Epithelial cell of proximal tubule (primary cell): ENCODE measurements at places on chromosomes 3 and 15. TPM values are rescaled to one million over a fixed set of nuclear protein-coding genes. Genes with fewer than 3 reads are reported as not detected.

DNA sequence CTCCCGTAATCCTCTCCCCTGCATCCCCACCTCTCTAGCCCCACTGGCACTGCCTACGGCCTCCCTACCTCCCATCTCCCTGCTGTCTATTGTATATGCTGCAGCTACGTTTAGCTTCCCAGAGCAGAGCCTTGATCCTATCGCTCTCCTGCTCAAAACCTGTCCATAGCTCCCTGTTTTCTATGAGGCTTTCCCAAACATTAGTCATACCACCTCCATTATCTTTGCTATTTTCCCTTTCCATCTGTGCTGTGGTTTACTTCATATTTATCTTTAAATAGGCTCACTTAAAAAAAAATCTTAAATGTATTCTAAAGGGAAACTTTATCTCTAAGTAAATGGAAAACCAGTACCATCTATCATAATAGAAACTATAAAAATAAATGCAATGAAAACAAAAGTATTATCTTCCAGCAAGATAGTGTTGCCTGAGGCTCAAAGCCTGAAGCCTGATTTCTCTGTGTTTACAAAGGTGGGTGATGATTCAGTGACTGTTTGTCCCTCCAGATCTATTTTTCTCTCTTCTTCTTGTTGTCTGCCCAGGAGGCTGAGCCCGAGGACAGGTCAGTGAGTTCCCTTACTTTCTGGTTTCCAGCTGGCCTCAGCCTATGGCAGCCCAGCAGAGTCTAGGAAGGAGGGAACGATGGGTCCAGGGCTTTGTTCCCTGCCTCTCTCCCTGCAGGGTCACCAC is 397.1 kb upstream of the CFAP20DC start:
- no peak for DNase-seq

DNA sequence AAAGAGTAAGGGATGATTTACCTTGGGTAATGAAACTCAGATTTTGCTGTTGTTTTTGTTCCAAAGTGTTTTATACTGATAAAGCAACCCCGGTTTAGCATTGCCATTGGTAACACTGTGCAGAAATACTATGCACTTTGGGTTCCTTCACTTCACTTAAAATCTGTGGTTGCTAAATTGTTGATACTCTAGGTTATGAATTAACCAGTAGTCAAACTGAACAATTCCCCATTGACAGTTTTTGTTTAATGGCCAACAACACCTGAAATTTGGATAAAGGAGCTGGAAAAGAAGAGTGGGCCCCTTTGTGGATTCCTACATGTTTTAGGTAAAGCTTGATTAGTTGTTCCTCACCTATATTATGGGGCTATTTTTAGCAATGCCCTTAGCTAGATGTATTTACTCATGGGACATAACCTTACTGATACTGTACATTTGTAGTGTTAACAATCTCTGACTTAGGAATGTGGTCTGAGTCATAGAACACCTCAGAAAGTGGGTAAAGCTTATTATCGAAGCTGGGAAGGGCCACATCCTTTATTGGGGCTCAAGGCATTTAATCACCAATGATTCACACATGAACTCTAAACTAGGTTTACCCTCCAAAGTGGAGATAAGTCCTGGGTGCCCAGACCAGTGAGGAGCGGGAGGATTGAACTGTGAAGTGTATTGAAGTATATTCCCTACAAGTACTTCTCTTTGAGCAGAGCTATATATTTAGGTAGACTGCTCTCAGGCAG is 29.5 kb upstream of the THRB start:
- no peak for DNase-seq

GRCh38 chr15:60005352-60006202 is 1.5 kb downstream of the FOXB1 start:
- no peak for DNase-seq

DNA sequence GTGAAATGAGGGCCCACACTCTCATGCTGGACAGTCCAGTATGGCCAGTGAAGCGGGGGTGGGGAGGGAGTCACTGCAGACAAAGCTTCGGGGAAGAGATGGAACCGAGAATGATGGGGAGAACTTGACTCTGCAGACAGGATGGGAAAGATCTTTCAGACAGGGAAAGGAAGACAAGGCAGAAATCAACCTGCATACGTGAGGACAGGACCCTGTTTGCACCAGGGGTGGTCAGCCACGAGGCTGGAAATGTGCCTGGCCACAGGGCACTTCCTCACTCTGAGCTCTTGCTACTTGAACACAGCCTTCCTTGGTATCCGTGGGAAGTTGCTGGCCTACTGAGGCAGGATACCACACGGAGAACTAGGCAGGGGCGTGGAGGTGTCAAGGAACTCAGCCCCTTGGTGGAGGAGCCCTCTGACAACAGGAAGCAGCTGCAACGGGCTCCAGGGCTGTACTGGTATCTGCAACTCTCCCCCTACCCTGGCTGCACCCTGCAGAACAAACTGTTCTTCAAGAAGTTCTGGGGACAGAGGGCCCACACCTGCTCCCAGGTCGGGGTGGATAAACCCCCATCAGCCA is 9.3 kb upstream of the SRP14 start:
- DNase-seq, result no peak

DNA sequence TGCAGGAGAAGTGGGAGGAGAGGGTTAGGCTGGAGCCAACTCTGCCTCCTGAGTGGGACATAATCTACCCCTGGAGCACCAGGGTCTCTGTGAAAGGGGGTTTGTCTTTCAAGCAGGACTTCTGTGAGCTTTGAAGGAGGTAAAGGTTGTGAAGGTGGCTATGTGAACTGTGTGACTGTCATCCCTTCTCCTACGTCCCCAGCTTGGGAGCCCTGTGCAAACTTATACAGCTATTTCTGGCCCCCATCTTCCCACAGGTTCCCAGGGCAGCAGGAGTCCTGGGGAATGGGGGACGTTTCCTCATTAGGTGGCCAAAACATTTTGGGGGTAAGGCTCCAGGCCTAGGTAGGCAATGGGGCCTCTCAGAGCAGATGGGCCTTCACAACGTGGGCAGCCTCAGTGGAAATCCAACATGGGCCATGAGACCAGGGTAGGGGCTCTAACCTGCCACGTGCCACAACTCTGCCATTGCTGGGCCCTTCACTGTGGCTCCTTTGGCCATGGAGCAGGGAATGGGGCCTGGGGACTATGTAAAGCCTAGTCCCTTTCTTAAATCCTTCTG is 3.5 kb downstream of the VIPR1 start:
- no peak for DNase-seq

DNA sequence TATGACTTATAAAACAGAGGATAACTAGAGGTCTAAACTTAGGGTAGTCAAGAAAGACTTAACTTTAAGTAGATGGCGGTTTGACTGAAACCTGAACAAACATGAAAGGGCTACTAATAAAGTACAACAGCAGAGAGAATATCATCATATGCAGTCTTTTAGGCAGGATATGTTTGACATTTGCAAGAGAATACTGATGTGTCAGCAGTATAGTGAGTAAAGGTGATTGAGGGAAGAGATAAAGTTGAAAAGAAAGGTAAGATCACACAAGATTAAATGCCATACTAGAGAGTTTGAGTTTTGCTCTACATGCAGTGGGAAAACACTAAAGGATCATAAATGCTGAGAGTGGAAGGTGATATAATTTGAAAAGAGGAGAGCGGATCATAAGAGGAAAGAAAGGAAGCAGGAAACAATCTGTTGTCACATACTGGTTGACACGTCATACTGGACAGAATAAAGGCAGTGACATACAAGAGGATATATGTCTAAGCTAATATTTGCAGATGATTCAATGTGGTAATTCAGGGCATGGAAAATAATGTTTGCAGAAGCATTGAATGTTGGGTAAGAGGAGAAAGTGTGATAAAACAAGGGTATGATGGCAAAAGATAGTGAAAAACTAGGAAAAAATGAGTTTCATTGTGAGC is 223.0 kb downstream of the EPHA6 start:
- no peak for DNase-seq

GRCh38 chr15:79007066-79007465 is 62.2 kb upstream of the CTSH start:
- no peak for DNase-seq

- no peak for DNase-seq
These were observed 78.8 kb upstream of the SLC6A6 start for GRCh38 chr3:14323401-14324223.

DNA sequence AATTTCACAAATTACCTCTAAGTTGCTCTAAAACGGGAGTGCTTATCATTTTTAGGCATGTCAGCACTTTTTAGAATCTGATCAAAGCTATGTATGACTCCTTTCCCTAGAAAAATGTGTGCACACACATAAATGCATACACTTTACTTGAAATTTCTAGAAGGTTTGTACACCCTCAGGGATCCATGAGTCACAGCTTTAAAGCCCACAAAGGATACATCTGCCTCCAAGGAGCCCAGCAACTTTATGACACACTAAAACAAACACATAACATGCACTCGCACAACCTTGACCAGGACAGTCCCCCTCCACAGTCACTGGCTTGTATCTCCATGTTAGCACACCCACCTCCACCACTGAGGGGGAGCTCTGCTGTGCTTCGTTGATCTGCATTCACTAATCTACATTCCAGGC is 722.0 kb upstream of the CFAP20DC start:
- DNase-seq, result peak; percentile 77

- DNase-seq, result no peak
These were observed 103.2 kb upstream of the IQSEC1 start for GRCh38 chr3:13176445-13176844.

DNA sequence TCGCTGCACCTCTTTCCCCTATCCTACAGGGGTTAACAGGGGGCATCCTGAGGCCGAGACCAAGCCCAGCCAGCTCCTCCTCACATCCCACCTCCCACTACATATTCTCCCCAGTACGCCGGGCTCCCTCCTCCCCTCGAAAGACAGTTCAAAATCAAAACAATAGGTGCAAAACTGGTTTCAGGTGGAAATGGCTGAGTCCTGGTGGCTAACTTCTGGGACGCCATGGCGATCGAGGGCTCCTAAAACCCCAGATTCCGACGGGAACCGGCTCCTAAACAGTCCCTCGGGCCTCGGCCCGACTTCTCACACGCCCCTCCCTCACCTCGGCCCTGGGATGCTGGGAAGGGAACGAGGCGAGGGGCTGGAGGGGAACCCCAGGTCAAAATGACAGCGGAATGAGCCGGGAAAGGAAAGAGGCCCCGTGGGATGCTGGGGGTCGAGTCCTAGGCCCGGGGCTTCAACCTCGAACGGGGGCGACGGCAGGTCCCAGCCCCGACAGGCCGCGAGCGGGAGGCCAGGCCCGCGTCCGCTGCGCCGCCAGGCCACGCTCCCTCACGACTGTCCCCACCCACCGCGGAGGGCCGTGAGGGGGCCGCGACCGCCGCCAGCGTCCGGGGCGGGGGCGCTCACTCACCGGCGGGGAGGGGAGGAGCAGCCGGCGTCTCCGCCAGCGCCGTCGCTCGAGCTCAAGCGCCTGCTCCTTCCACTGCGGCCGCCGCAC is 492 bp downstream of the TMCC1 start:
- no peak for DNase-seq

DNA sequence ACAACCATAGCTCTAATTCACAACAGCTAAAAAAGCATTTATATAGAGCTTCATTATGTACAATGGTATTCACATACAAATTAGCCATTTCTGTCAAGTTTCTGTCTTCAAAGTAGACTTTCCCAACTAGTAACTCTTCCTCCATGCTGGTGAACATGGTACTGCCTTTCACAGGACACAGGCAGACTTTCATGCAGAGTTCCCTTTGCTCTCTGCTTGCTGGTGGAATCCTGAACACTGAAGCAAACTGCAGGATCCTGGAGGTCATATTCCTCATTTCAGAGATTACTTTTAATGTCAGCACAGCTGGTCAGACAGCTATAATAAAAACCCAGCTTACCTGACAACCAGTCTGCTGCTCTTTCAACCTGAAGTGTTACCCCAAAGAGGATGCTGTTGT is 53.6 kb downstream of the TASOR start:
- no peak for DNase-seq

GRCh38 chr3:27535809-27536392 is 51.7 kb upstream of the SLC4A7 start:
- peak; percentile 68 for DNase-seq

DNA sequence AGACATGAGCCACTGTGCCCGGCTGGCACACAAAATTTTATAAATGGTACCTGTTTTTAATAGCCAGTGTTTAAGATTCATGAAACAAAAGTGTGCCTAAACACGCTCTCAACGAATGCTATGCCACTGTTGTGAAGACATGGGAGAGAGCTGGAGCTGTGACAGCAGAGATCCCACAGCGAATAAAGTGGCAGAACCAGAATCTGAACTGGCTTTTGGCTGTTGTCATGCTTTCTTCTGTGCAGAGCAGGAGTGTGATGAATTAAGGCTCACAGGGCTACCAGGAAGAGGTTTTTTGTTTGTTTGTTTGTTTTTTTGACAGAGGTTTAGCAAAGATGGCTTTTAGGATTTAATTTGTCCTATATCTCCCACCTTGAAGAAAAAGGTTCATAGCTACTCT is 14.5 kb downstream of the PTPRG start:
- DNase-seq, result no peak

DNA sequence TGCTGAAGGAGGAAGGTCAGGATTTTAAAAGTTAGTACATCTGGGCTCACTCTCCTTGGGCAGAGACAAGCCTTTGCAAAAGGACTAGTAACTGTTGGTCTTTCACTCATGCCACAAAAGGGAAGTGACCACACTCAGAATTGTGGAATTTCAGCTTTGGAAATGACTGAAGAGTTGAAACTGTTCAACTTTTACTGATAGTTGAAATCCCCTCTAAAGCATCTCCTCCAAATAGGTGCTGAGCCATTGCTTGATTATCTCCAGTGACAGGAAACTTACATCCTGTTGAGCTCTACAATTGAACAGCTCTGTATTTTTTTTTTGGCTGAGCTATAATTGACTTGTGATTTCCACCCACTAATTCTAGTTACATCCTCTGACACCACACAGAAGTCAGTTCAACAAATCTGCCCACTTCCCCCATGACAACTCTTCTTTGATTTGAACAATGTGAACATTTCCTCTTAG is 254.8 kb upstream of the TPRG1 start:
- no peak for DNase-seq

- peak; percentile 63 for DNase-seq
These were observed 62.9 kb upstream of the ZBTB38 start for GRCh38 chr3:141305436-141305835.

GRCh38 chr3:182234881-182235280 is 523.2 kb downstream of the SOX2 start:
- no peak for DNase-seq

- DNase-seq, result no peak
These were observed 584 bp upstream of the LARS2 start for GRCh38 chr3:45387636-45388348.

- DNase-seq, result peak; percentile 56
These were observed 313.6 kb upstream of the TLE3 start for GRCh38 chr15:70411143-70411863.

- no peak for DNase-seq
These were observed 39.7 kb upstream of the TM4SF1 start for GRCh38 chr3:149417174-149417573.

DNA sequence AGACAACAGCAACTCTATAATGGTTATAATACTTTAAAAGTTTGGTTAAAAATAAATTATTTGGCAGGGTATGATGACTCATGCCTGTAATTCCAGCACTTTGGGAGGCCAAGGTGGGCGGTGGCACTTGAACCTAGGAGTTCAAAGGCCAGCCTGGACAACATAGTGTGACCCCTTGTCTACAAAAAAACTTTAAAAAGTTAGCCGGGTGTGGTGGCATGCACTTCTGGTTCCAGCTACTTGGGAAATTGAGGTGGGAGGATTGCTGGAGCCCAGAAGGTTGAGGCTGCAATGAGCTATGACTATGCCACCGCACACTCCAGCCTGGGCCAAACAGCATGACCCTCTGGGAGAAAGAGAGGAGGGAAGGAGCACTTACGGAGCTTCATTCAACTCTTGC is 7.7 kb upstream of the TRPC1 start:
- DNase-seq, result no peak

The VEPH1 gene
- total RNA-seq, result 3.7 and 20.7 TPM in 2 replicates

The TM4SF4 gene
- 0.29 and 1.2 TPM in 2 replicates for total RNA-seq

The OR5K2 gene
- total RNA-seq, result not detected in 2 replicates

The SATB1 gene
- 1.3 and 2.0 TPM in 2 replicates for total RNA-seq

The AADACL2 gene
- not detected in 2 replicates for total RNA-seq

The SLCO3A1 gene
- 2.0 and 2.7 TPM in 2 replicates for total RNA-seq
